ENCODE measurements at places on chromosomes 1 and 21.

DNA sequence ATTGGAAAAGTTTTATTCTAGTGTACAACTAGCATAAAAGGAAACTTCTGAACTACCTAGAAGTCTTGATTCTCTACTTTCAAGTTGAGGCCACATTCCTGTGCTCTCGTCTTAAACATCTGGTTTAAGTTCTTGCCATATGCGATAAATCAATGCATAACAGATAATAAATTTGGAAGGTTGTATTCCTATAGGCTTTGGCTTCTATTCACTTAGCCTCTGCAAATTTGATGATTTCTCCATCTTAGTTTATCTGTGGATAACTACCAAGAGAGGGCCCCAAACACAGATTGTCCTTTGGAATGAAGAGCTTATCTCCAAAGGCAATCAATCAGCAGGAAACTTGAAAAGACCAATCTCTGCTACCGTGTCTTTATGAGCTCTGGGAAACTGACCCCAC lies 11.7 kb upstream of the RNF2 start:
- DNase-seq: no peak

- no peak for DNase-seq
Observed at GRCh38 chr1:6124746-6125365, 55.3 kb downstream of the CHD5 start.

- DNase-seq: no peak
Observed at GRCh38 chr21:15275615-15276235, 210.9 kb upstream of the NRIP1 start.

- no peak for DNase-seq
Observed at GRCh38 chr1:8879464-8879921, 1.0 kb upstream of the ENO1 start.

GRCh38 chr1:200740571-200741208 lies 2.0 kb downstream of the CAMSAP2 start:
- no peak for DNase-seq

GRCh38 chr1:171850651-171851350 lies 9.5 kb downstream of the DNM3 start:
- no peak for DNase-seq

GRCh38 chr1:3240524-3241235 lies 171.7 kb downstream of the PRDM16 start:
- no peak for DNase-seq

GRCh38 chr21:42584296-42584641 lies 69.2 kb upstream of the PDE9A start:
- DNase-seq: no peak

DNA sequence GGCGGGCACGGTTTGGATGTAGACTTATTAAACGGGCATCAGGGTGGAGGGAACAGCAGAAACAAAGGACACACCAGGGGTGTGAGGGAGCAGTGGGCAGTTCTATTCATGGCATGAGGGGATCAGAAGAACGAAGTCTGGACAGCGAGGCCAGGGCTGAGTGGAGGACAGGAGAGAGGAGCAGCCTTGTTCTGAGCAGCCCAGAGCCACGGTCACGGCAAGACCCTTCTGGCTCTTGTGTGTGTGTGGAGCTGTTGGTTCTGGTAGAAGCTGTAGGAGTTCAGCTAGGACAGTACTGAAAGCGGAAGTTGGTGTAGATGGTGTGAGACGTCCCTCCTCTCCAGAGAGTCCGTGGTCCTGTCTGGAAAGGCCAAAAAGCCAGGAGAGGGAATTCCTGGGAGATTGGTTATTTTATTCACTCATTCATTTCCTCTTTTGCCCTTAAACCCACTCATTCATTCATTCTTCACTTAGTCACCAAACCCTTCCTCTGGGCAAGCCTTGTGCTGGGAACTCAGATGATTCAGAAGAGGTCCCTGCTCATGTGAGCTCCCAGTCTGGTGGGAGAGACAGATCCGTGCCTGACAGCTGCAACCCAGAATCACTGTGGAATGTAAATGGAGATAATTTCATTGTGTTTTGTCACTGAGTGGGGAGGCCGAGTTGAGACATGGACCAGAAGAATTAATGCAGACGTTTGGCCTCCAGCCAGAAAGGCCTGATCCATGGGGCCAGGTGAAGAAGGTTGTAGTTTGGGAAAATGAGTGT lies 4.1 kb upstream of the ACOT11 start:
- no peak for DNase-seq

GRCh38 chr1:76782809-76783208 lies 84.5 kb upstream of the ST6GALNAC5 start:
- DNase-seq: no peak

DNA sequence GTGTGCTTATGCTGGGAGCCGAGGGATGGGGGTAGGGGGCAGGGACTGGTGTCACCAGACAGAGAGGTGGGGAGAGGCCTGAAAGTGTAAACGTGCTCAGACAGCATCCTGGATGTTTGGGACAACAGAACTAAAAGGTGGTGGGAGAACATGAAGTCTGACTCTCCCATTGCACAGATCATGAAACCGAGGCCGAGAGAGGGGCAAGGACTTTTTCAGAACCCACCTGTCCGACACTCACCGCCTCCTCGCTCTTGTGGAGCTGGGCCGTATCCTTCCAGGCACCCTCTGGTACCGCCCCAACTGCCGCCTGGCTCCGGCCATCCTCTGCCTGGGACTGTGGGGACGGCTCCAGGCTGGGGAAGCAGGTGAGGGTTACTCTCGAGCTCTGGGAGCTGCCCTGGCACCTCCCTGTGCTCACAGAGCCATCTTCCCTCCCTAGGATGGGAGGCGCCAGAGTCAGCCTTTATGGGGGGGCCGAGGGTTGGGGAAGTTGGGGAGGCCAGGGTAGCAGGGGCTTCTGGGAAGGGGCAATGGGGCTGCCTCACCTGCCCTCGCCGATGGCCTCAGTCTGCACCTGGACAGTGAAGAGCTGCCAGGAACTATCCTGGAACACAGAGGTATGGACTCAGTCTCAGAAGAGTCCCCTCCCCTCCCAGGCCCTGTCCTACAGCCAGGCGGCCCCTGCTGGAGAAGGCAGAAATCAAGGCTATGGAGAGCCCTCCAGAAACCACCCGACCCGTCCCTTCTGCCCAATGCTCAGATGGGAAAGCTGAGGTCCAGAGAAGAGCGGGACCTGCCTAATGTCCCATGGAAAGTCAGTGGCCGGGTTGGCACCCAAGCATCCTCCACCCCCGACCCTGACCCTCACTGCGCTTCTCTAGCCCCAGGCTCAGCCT lies 7.0 kb downstream of the ATP13A2 start:
- no peak for DNase-seq

DNA sequence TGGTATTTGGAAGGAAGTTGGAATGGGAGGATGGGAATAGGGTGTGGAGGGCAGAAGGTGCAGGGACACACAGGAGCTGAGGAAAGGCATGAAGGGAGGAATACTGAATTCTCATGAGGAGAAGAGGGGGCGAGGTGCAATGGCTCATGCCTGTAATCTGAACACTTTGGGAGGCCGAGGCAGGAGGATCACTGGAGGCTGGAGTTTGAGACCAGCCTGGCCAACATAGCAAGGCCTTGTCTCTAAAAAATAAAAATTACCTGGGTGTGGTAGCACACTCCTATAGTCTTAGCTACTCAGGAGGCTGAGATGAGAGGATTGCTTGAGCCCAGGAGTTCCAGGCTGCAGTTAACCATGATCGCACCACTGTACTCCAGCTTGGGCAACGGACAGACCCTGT lies 117.3 kb downstream of the DTL start:
- DNase-seq: no peak

DNA sequence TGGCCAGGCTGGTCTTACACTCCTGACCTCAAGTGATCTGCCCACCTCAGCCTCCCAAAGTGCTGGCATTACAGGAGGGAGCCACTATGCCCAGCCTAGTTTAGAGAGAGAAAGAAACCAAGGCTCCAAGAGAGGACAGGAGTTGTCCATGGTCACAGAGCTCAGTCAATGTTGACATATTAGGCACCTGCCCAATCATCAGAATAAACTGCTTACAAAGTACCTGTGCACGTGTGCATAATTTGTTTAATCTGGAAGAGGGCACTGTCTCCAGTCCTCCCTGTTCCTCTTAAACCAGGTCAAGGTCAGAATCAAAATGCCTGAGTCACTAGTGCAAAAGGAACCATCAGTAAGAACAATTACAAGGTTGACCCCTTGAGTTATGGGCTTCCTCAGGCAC lies 20.3 kb upstream of the MPZL1 start:
- DNase-seq: no peak

DNA sequence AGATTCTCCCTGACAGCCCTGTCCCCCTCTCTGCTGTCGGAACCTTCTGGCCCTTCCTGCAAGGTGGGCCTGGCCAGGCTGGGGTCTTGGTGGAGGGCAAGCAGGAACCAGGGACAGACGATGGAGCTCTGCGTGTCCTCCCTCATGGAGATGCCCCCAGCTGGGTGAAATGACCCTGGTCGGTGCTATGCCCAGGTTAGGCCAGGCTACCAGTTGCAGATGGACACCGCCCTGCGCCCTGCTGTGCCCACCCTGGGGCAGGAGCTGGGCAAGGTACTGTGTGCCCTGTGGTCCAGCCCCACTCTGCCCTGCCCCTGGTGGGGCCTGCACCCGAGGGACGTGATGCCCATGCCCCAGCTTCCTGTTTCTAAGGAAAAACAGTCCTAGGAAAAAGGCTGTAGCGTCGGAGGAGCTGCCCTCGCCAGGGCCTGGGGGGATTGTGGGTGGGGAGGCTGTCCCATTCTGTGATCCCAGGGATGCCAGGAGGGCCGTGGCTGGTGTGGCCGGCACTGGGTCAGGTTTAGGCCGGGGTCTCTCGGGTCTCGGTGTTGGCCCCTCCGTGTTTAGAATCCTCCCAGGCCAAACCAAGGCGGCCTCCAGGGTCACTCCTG lies 77.6 kb downstream of the MORN1 start:
- no peak for DNase-seq

DNA sequence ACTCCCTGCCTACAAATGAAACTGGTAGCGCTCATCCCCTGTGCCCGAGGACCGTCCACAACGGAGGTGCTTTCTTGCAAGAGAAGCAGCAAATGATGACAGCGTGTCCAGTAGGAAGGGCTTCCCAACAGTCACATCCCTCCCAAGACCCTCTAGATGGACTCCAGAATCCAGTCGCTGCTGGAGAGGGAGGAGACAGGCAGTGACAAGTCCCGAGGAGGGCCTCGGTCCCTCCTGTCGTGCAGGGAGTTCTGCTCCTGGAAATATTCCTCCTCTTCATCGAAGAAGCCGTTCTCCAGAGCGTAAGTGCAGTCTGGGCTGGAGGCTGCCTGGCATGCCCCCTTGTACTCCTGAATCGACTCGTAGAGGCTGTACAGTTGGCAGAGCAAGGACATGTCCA lies 20.3 kb downstream of the FAM89A start:
- DNase-seq: no peak
